ENCODE measurements at places on chromosomes 2 and 18.

DNA sequence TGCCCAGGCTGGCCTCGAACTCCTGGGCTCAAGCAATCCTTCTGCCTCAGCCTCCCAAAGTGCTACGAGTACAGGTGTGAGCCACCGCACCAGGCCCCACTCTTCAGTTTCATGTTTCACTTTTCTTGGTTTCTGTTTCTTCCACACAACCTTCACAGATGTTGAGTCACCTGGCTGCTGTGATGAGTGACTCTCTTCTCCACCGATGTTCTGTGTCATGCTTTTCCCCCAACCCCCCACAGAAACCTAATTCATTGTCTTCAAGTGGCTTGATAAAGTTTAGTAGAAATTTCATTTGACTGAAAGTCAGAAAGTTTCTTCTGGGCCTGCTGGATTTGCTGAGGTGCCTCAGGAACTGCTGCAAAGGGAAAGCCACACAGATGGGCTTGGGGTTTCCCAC is 78.5 kb downstream of the SPHKAP start:
- no peak for DNase-seq

GRCh38 chr2:65686928-65687521 is 254.6 kb upstream of the SPRED2 start:
- DNase-seq: no peak

DNA sequence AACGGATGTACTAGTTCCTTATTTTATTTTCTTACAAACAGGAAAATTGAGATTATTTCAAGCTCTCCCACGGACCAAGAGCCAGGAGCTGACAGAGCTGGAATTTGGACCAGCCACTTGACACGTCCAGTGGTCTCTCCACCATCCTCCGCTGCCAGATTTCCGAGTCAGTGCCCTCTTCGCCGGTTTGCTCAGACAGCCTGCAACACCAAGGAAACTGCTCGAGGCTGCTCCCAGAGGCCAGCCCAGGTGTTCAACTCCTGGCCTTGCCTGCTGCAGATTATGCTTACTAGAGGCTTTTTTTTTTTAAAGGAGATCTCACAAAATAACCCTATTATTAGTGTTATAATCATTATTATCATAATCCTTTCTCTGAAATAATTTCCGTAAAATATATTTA is 779.8 kb downstream of the RNF144A start:
- DNase-seq: no peak

GRCh38 chr2:111634050-111634794 is 249.8 kb downstream of the ANAPC1 start:
- no peak for DNase-seq

GRCh38 chr2:67876176-67876575 is 186.6 kb downstream of the C1D start:
- no peak for DNase-seq

DNA sequence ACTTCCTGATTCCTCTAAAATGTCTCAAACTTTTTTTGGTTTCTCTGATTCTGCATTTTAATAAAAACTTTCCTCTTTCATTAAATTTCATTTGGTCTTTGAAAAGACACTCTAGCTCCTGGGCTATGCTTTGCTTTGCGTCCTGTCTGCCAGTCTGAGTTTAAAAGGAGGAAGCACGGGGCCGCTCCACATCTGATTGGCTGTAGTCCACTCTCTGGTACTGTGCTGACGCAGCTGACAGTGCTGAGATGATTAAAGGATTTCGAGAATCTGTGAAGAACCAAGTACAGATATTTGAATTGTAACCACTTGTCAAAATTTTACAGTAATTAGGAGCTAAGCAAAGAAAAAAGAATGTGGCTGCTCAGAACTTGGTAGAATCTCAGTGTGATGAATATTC is 199.6 kb upstream of the HNMT start:
- DNase-seq: no peak

DNA sequence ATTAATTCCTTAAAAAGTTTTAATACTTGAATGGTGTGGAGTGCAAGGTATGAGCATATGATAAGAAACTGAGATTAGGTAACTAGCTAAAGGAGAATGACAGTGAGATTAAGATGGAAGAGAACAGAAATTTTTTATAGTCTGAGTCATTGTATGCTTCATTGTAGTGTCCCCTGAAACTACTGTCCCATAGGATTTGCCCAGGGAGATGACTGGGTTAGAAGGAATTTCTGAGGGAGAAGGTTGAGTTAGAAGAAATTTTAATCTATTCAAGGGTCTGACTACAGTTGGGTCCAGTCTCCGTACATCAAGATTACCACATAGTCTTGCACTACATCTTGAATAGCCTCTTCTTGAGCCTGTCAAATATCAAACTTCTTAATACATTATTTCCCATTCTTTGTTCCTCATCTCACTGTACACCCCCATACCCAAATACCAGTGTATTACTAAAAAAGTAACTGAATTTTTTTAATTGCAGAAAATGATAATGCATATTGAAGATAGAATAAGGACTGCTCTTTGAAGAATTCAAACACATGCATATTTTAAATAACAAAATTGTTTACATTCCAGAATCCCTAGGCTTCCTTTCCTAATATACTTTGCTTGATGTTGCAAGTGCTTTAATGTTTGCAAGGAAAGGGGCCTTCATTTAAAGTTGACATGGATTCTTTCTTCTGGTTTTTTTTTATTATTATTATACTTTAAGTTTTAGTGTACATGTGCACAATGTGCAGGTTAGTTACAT is 314.3 kb upstream of the COL3A1 start:
- no peak for DNase-seq

DNA sequence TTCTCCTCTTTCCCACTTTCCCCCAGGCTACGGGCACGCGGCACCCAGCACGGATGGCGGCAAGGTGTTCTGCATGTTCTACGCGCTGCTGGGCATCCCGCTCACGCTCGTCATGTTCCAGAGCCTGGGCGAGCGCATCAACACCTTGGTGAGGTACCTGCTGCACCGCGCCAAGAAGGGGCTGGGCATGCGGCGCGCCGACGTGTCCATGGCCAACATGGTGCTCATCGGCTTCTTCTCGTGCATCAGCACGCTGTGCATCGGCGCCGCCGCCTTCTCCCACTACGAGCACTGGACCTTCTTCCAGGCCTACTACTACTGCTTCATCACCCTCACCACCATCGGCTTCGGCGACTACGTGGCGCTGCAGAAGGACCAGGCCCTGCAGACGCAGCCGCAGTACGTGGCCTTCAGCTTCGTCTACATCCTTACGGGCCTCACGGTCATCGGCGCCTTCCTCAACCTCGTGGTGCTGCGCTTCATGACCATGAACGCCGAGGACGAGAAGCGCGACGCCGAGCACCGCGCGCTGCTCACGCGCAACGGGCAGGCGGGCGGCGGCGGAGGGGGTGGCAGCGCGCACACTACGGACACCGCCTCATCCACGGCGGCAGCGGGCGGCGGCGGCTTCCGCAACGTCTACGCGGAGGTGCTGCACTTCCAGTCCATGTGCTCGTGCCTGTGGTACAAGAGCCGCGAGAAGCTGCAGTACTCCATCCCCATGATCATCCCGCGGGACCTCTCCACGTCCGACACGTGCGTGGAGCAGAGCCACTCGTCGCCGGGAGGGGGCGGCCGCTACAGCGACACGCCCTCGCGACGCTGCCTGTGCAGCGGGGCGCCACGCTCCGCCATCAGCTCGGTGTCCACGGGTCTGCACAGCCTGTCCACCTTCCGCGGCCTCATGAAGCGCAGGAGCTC is 35.4 kb downstream of the KCNK3 start:
- no peak for DNase-seq

DNA sequence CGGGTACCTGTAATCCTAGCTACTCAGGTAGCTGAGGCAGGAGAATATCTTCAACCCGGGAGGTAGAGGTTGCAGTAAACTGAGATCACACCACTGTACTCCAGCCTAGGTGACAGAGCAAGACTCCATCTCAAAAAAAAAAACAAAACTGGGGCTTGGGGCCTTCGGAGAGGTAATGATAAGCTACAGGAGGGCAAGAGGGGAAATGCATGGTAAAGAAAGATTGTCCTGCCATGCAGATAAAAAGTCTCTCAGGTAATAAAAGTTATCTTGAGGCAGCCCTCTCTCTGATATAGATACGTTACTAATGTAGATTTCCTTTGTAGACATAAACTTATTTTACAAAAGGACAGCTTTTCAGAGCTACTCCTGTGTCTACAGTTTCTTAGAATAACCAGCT is 3.7 kb upstream of the RAB1A start:
- no peak for DNase-seq

- no peak for DNase-seq
Observed at GRCh38 chr18:3669376-3669775, 219.4 kb downstream of the TGIF1 start.

DNA sequence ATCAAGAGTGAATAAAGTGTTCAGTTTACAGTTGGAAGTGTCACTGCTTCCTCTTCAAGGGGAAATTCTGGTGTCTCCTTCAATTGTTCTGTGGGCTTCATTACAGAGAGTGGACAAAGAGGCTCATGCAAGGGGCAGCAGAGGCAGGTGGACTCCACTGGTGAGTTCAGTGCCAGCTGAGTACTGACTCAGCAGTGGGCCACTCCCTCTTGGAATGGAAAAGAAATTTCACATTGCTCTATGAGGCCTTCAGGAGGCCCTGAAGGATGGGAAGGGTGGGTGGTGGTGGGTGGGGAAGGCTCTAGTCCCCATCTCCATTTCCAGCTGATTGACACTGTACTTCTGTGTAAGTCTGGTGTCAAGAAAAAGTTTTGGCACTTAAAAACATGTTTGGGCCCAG is 66.4 kb downstream of the PRELID3A start:
- no peak for DNase-seq

DNA sequence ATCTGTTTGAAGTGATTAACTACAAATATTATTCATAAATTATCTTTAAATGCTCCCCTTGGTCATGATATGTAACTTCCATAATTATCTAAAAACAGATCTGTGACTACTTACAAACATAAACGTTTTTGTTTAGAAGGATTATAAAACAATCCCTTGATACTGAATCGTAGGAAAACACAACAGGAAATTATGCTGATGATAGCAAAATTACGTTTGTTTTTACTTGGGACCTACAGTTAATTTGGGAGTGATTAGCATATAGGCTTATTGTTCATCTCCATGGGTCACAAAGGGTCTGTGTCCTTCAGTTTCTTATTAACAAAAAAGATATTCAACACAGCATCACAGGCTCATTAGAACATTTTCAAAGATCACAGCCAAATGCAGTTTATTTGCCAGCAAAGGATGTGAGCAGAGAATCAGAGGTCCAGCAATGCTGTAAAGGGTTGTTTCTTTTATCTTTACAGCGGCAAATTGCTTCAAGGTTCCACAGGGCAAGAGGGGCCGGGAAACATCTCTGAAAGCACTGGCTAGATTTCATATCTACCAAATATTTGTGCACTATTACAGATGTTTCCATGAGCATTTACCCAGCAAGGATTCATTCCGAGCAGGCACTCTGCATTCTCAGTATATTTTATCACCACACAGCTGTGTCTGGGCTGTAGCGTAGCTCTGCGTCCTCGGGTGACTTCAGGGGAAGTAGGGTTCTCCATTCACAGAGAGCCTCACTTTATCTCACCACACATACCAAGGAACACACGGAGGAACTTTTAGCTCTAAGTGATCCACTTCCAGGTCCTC is 4.1 kb downstream of the CCDC195 start:
- DNase-seq: no peak

DNA sequence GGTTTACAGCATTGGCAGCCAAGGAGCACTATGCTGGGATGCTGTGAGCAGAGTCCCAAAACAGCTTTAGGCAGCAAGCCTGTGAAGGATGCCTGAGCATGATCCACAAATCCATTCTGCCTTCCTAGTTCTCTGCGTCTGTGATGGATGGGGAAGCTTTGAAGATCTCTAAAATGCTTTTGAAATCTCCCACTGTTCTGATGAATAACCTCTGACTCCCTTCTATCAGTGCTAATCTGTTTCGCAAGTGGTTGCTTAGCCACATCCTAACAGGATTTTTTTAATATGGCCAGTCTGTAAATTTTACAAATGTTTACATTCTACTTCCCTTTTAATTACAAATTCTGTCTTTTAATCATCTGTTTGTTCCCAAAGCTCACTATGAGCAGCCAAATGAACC is 319.2 kb downstream of the GULP1 start:
- DNase-seq: no peak

DNA sequence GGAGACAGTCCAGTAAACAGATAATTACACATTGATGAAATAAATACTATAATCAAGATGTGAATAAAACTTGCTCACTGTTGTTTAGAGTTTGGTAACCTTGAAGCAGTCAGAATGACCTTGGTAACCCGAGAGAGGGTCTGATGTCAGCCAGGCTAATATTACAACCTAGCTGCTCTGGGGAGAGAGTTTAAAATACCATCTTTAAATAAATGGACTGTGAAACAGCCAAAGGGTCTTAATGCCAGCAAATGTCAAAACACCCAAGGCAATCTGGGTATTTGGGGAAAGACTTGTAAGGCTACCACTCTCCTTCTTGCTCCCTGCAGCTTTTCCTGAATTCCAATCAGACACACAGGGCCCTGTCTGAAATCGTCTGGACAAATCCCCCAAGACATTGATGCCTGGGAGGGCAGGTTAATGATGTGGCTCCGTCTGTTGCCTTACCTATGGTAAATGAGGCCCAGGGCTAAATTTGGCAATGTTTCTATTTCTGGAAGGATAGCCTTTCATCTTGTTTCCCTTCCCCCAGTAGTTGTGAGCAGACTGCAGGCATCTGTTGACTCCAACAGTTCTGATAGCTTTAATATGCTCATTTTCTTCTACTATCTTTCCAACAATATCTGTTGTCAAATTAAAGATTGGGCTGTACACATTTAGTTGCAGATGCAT is 43.0 kb upstream of the ITGB6 start:
- DNase-seq: no peak

DNA sequence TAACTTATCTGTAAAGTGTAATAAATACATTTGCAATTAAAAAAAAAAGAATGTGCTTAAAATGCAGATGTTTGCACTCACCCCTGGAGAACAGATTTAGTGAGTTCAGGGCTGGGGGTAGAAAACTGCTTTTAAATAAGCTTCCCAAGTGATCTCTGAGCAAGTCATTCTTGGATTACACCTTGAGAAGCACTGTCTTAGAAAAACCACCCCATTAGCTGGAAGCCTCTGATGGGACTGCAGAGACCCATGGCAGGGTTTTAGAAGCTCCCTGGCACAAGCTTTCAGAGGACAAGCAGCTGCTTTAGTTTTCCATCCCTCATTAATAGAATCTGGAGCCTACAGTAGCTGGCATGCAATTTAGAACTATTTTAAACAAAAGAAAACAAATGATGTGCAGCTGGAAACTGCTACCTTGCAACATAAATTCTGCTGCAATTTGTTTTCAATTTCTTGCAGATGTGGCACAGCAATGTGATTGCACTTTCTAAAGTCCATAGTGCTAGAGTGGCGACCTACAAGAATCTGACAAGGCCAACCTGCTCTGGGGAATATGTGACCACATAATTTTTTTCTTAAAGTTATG is 141.5 kb downstream of the CDC42EP3 start:
- DNase-seq: no peak

DNA sequence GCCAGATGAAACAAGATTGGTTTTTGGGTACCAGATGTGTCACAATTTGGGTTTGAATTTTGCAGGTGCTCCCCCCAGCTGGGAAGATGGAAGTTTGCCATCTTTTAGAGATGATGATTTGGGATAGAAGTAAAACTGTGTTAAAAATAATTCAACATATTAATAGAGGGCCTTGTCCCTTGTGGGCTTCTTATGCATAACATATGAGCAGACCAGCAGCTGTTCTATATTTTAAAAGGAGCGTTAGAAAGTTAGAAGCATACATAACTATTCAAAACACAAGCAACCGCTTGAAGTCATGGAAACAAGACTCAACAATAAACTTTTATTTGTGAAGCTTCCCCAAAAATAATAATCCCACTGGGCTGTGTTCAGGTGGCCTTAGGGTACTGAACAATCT is 62.8 kb downstream of the EFEMP1 start:
- DNase-seq: no peak

GRCh38 chr2:188620916-188621315 is 329.2 kb downstream of the GULP1 start:
- DNase-seq: no peak

GRCh38 chr18:79801641-79802040 is 3.9 kb downstream of the KCNG2 start:
- DNase-seq: no peak

Data from occipital lobe (tissue), 3 donors.